ENCODE measurements at places on chromosomes 12 and 14.

- no peak for DNase-seq
These were observed 11.8 kb upstream of the TUBA1C start for GRCh38 chr12:49253033-49253623.

DNA sequence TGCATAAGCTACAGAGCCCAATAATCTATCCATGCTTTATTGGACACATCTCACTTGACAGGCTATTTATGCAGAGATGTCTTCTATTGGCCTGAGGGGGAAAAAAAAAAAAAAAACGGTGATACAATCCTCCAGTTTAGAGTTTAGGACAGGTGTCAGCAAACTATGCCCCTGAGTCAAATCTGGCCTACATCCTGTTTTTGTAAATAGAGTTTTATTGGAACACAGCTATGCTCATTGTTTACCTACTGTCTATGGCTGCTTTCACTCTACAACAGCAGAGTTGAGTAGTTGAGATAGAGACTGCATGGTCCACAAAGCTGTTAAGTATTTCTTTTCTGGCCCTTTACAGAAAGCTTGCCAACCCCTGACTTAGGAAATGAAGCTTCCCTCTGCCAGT lies 403.1 kb downstream of the C12orf75 start:
- DNase-seq: no peak

DNA sequence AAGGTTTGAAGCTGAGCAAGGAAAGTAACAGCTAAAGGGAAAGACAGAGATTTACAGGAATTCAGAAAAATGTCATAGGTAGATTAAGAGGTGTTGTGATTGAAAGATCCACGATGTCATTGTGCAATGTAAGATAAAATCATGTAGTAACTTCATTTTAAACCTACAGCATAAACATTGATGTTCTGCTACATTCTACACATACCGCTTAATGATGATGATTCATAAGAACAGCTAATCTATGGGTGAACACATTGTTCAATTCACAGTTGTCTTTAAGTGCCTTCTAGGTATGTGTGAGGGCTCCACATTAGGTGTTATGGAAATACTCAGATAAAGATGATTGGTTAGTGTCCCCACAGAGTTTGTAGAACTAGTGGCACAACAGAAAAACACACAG lies 170.9 kb downstream of the GRIP1 start:
- no peak for DNase-seq

GRCh38 chr12:6975297-6976032 lies 4.8 kb downstream of the EMG1 start:
- DNase-seq: no peak

DNA sequence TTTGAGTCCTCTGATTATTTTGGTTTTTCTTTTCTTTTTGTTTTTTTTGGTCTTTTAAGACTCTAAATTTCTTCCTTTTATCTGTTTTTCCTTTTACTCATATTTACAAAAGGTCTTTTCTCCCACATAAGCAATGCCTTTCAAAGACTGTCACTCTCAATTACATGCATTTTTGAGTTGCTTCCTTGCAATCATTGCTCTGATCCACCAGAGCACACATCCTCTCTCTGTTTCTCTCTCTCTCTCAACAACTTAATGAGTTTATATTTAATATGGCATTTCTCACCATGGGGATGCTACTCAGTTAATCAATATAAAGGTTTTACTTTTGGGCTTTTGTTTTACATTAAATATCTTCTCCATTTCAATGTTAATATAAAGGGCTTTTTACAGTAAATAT lies 62.7 kb upstream of the OR10AD1 start:
- DNase-seq: no peak

DNA sequence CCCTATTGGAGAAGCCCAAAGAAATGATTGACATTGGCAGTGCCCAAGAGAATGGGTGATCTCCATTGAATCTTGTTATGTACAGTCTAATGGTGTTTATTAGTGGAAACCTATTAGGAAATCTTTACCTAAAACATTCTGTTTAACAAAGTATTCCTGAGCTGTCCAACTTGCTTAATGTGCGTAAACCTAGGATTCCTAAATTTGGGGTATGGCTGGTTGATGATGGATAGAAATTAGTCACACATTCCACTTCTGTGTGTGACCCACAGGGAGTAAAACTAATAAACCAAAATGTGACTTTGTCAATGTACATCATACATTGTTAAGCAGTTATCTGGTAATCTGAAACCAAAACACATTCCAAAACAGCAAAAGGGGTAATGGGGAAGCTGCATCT lies 761.3 kb downstream of the FSCB start:
- DNase-seq: no peak

DNA sequence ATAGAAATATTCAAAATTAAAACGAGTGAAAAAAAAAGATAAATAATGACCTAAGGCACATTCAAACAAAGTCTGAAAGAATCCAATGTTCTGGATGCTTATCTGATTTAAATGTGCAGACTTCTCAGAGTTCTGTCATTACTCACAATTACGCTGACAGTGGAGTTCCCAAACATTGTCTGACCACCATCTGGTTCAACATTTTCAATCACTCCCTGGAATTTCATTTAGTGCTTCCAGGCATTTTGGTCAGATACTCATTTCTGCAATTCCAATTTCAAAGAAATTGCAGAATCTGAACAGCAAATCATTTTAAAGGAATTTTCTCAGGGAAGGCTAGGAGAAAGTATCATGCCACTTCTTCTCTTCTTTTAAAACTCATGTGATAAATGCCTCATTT lies 398.2 kb upstream of the PDE3A start:
- DNase-seq: no peak

GRCh38 chr12:92403210-92404175 lies 257.8 kb upstream of the BTG1 start:
- peak; percentile 39 for DNase-seq

- DNase-seq: no peak
These were observed 97.7 kb downstream of the SETD3 start for GRCh38 chr14:99382781-99383471.

DNA sequence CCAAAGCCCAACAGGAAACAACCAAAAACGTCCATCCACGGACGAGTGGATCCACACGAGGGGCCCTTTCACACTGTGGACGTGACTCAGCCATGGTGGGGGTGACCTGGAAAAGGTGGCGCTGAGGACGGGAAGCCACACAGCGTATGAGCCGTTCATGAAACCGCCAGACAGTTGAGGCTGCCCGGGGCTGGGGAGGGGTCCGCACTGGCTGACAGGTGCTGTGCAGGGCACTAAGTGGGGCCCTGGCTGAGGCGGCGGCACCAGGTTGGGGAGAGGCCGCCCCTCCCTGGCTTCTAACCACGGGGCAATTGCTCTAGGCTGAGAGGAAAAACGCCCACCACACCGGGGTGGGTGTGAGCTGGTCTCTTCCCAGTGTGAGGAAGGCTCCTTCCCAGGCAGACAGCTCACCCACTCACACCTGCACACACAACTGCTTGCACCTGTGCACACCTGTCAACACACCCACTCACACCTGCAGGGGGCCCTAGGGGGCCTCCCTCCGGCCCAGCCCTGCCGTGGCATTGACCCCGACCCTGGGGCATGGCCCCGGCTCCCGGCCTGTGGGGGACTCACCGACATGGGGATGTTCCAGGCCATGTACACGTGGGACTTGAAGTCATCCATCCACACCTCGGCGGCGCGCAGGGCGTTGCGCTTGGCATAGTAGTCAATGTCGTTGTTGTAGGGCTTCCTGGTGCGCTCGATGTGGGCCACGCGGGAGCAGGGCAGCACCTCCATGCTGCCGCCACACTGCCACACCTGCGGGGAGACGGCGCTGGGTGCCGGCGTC lies 58.9 kb downstream of the NOC4L start:
- DNase-seq: no peak

GRCh38 chr12:104063712-104064030 lies 660 bp upstream of the HCFC2 start:
- DNase-seq: peak; percentile 16

DNA sequence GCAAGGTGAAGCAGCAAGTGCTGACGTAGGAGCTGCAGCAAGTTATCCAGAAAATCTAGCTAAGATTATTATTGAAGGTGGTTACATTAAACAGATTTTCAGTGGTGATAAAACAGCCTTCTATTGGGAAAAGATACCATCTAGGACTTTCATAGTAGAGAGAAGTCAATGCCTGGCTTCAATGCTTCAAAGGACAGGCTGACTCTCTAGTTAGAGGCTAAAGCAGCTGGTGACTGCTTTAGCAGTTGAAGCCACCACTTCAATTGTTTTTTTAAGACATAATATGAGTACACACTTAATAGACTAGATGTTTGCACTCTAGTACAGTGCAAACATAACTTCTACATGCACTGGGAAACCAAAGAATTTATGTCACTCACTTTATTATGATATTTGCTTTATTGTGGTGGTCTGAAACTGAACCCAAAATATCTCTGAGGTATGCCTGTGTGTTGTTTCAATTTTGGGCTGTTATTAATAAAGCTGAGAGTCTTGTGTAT lies 1026.9 kb upstream of the FOXG1 start:
- no peak for DNase-seq

GRCh38 chr14:73239393-73240241 lies 2.3 kb downstream of the PAPLN start:
- DNase-seq: no peak

DNA sequence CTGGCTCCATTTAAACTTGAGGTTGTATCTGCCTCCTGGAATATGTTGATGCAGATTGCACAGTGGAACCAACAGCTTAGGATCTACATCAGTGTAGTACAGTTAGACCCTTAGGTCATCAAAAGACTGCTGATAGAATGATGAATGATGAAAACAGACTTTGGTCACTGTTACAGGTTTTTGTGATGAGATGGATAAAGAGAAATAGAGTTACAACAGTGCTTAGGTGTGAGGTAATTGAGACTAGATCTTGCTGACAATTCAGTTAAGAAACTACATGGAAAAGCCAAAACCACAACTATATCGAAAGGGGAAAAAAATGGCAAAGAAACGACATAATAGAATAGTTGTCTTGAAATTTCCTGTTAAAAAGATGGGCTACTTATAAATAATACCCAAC lies 145.7 kb upstream of the LMNTD1 start:
- no peak for DNase-seq

DNA sequence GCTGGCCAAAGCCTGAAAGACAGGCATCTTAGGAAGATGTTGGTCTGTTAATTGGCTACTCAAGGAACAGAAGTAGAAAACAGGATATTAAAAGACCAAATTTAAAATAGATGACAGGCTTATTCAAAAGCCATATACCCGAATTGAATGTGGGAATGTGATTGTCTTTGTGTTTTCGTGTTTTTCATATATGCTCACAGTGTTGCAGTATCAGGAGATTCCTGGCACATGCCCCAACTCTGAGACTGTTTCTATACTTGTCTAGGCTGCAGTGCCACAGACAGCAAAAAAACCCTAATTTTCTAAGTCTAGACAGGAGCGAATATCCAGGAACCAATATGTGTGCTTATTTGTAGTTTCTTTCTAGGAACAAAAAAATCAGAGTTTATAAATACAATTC lies 57.4 kb upstream of the KRR1 start:
- DNase-seq: no peak

GRCh38 chr14:75422169-75422568 lies 5.7 kb upstream of the JDP2 start:
- no peak for DNase-seq

DNA sequence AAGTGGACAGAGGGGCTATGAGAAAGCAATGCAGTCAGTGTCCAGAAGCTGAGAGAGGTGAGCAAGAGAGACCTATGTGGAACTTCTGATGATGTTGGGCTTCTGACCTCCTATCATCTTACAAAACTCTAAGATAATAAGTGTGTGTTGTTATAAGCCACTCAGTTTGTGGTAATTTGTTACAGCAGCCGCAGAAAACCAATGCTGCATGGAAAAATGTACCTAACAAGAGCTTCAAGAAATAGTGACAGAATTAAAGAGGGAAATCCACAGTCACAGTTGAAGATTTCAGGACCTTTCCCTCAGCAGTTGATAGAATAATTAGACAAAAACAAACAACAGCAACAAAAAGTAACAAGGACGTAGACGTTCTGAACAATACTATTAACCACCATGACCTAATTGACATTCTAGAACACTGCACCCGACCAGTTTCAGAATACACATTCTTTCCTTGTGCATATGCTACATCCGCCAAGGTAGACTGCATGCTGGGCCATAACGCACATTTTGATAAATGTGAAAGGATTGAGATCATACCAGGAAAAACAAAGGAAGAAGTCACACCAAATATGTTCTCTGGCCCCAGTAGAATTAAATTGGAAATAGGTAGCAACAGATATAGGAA lies 1.8 kb upstream of the EVL start:
- no peak for DNase-seq

DNA sequence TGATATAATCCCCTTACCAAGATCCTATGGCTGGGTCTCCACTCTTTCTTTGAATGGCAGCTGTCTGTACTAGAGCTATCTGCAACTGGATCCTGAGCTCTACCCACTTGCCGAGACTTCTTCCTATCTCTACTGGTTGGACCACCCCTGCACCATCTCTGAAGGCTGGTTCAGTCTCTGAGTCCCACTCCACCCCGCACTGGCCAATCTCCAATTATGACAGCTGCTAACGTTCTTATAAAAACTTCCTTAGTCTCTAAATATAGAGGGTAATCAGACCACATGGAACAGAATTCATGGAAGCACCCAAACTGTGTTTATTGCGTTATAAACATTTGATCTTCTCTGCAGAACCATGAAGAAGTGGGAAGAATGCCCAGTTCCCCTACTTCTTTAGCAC lies 186.6 kb upstream of the EEA1 start:
- DNase-seq: no peak

DNA sequence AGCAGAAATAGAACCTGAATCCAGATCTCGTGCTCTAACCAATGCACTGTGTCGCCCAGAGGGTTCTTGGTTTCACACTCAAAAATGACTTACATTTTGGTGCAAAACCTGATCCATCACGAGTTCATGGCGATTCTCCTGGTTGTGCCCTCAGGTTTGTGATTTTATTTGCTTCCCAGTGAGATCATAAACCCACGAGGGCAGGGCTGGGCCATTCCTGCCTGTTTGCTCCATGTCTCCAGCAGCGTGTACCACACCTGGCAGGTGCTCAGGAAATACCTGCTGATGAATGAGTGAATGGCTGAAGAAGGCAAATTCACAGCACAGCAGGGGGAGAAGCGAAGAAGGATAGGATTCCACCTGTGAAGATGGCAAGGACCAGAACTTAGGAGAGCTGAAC lies 9.4 kb downstream of the ACACB start:
- DNase-seq: no peak

GRCh38 chr14:39763402-39763890 lies 331.2 kb upstream of the FBXO33 start:
- no peak for DNase-seq

GRCh38 chr12:63308671-63309070 lies 157.7 kb upstream of the AVPR1A start:
- DNase-seq: no peak

- DNase-seq: no peak
These were observed 204.3 kb downstream of the ESR2 start for GRCh38 chr14:64089920-64090319.

DNA sequence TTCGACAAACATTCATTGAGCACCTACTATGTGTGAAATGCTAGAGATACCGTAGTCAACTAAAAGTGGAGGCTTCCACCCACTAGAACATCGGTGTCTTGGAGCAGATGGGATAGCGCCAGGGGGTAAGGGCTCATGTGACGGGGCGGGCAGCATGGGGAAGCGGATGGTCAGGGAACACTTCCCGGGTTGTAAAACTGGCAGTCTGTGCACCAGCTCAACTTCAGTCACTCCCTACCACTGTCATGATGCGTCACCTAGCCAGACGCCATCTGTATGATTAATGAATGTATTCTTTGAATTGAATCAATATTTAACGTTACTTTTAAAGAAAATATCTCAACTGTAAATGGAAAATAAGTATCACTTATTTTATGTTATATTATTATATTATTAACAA lies 93.5 kb downstream of the PIWIL1 start:
- no peak for DNase-seq

Data from GM19239 (cell line).